Activated naive CD8-positive, alpha-beta T cell treated with anti-CD3 and anti-CD28 coated beads, Interleukin-2, amount 10 ng/mL, durations not matched to agents 7 days and 5 days (primary cell): ENCODE measurements at places on chromosomes 13 and 19. TPM values are rescaled to one million over a fixed set of nuclear protein-coding genes. Genes with fewer than 3 reads are reported as not detected.

GRCh38 chr19:10817291-10818038 lies 18.5 kb downstream of the TMED1 start:
- no peak for DNase-seq
- H3K27ac ChIP-seq, result no peak overlapping the region
- H3K4me3 ChIP-seq, result no peak overlapping the region
- no peaks in the 10 kb centered on the region for H3K27me3 ChIP-seq
- H3K36me3 ChIP-seq, result peaks cover 48% of the 10 kb centered on the region

DNA sequence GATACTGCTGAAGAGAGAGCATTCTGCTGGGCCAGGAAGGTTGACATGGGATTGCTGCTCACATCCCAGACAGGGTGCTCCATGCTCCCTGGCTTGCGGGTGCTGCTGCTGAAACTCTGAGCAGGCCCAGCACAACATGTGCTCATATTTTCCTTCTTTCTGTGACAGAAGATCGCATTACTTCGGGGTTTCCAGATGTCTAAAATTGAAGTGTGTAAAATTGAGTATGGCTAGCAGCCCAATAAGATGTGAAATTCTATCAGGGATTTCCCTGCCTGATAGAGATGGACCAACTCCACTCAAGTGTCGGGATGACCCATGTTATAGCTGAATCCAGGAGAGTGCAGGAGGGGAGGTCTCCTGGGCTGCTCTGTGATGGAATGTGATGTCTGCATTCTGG lies 55.6 kb upstream of the KL start:
- peaks cover 3% of the 10 kb centered on the region for H3K27me3 ChIP-seq
- H3K27ac ChIP-seq, result no peak overlapping the region
- H3K4me3 ChIP-seq, result no peak overlapping the region
- DNase-seq, result no peak
- no peaks in the 10 kb centered on the region for H3K36me3 ChIP-seq

- H3K27ac ChIP-seq, result no peak overlapping the region
- H3K36me3 ChIP-seq, result no peaks in the 10 kb centered on the region
- H3K4me3 ChIP-seq, result no peak overlapping the region
Observed at GRCh38 chr19:29285878-29286277, 72.9 kb upstream of the UQCRFS1 start.

GRCh38 chr13:49302817-49303216 lies 55.1 kb downstream of the CDADC1 start:
- no peaks in the 10 kb centered on the region for H3K36me3 ChIP-seq
- peaks cover 19% of the 10 kb centered on the region for H3K4me1 ChIP-seq

DNA sequence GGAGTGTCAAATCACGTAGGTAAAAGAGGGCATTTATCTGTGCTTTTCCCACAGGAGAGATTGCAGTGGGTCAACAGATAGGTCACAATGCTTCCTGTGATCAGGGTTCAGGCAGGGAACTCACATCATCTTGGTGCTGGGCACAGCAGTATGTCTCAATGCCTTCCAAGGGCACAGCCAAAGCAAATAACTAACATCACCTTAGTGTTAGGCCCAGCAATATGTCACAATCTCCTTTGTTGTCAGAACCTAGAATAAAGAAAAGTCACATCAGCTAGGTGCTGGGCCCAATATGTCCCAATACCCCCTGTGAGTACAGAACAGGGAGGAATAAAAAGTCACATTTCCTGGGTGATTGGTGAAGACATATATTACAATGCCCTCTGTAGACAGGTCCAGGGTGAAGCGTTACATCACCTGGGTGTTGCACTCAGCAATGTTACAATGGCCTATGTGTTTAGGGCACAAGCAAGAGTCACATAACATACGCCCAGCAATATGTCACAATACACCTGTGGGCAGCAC lies 11.4 kb upstream of the ZNF724 start:
- H3K27ac ChIP-seq, result no peak overlapping the region
- H3K27me3 ChIP-seq, result no peaks in the 10 kb centered on the region

DNA sequence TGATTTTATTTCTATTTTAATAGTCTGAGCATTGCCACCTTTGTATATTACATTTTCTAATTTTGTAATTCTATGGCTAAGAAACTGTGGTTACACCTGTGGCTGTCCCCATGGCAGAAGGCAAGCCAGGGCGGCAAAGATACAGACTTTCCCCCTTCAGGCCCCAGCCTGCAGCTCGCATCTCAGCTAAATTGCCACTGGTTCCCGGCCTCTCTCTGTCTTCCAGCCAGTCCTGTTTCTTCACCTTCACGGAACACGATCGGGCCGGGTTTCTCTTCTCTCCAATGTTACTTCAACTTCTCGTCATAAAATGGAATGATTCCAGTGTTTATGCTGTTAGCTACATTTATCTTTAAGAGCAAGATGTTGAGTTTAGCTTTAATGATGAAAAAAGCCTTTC lies 124.5 kb upstream of the ZNF507 start:
- peaks cover 9% of the 10 kb centered on the region for H3K4me1 ChIP-seq
- H3K27me3 ChIP-seq, result peaks cover 37% of the 10 kb centered on the region
- no peaks in the 10 kb centered on the region for H3K36me3 ChIP-seq
- no peak overlapping the region for H3K4me3 ChIP-seq

DNA sequence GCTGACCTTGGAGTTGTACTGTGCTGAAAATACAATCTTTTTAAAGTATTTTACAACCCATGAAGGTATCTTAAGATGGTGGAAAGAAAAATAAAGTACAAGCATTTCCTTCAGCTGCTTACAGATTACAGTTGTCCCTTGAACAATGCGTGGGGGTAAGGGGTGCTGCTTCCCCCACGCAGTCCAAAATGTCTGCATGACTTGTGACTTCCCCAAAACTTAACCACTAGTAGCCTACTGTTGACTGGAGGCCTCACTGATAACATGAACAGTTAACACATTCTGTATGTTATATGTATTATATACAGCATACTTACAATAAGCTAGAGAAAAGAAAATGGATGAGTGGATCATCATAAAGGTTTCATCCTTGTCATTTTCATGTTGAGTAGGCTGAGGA lies 45.3 kb upstream of the ZNF599 start:
- DNase-seq, result no peak
- H3K4me3 ChIP-seq, result no peak overlapping the region
- no peaks in the 10 kb centered on the region for H3K27me3 ChIP-seq
- H3K4me1 ChIP-seq, result peaks cover 2% of the 10 kb centered on the region
- no peak overlapping the region for H3K27ac ChIP-seq
- peaks cover 1% of the 10 kb centered on the region for H3K36me3 ChIP-seq

GRCh38 chr19:3513229-3514140 lies 7.4 kb downstream of the FZR1 start:
- no peak overlapping the region for H3K27ac ChIP-seq
- no peaks in the 10 kb centered on the region for H3K27me3 ChIP-seq
- peaks cover 9% of the 10 kb centered on the region for H3K36me3 ChIP-seq

DNA sequence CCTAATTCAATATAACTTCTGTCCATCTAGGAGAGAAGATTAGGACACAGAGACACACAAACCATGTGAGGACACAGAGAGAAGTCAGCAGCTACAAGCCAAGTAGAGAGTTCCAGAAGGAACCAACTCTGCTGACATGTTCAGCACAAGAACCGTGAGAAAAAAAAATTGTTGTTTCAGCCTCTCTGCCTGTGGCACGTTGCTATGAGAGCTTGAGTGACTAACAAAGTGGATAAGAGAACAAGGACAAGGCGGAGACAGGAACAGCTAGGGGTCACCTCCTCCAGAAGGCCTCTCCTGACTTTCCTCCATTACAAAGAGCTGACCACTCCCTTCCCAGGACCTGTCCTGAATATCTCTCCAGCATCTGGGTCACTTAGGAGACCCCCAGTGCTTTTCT lies 5.6 kb upstream of the SIGLEC12 start:
- H3K4me1 ChIP-seq, result peaks cover 10% of the 10 kb centered on the region
- DNase-seq, result no peak
- H3K27ac ChIP-seq, result no peak overlapping the region
- peaks cover 24% of the 10 kb centered on the region for H3K27me3 ChIP-seq
- peaks cover 4% of the 10 kb centered on the region for H3K36me3 ChIP-seq
- no peak overlapping the region for H3K4me3 ChIP-seq

DNA sequence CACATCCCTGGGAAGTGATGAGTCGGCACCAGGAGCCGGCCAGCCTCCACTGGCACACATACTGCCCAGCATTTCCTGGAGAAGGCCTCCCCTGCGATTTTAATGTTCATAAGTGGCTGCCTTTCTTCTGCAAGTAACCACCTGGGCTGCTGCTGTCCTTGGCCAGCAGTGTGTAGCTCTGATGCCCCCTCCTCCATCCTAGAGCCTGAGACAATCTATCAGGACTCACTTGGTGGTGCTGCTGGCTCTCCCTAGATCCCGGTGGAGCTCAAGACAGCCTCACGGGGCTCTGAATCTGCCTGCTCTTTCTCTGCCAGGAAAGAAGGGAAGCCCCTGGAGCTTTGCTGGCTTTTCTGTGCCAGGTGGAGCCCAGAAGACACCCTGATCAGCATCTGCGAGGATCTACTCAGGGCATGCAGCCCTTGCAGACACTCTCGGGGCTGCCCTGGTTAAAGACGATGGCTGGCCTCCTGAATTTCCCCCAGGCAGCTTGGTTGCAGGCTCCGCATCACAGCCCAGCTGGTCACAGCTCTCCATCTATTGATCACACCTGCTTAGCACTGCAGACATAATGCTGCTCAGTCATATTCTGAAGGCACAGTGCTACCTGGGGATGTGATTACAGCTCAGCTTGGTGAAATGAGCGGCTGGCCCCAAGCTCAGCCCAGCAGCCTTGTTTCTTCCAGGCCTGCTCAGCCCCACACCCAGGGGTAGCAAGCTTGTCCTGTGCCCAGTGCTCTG lies 122.3 kb downstream of the ZDHHC20 start:
- no peak overlapping the region for H3K4me3 ChIP-seq
- no peaks in the 10 kb centered on the region for H3K4me1 ChIP-seq
- peaks cover 6% of the 10 kb centered on the region for H3K36me3 ChIP-seq
- H3K27me3 ChIP-seq, result no peaks in the 10 kb centered on the region
- no peak for DNase-seq

GRCh38 chr13:59458908-59459579 lies 704.7 kb downstream of the DIAPH3 start:
- H3K27me3 ChIP-seq, result peaks cover 2% of the 10 kb centered on the region
- H3K4me1 ChIP-seq, result peaks cover 8% of the 10 kb centered on the region
- H3K27ac ChIP-seq, result no peak overlapping the region

DNA sequence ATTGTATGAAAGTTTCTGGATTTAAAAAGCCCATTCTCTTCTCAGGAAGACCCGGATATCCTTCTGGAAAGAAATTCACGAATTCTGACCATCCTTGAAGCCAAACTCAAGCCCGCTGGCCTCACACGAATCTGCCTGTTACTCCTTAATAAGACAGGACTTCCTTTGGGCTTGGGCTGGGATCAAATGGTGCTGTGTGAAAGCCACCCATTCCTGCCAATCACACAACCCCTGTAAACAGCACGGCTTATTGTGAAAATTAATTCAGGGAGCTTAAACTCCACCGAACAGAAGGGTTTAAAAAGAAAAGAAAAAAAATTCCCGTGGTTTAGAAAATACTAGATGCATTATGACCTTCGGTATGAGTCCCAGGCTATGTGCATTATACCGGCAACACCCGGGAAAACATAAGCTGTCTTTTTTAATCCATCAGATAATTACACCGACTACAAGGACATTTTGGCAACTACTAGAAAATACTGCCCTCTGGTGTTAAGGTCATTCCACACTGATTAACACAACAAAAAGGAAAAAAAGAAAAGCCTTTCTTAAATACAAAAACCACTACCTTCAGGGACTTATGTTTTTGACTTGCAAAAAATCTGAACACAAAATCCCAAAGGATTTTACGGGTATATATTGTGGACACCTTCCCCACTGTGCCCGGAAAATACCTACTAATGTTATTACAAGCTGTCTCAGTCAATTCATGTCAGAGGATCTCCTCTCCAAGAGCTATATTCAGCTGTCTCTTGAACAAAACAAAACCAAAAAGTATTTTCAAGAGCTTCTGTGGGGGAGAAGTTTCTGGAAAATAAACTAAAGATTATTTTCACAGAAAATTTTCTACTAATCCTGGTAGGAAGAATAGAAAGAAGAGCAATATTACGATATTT lies 76.0 kb upstream of the LSM14A start:
- no peak overlapping the region for H3K4me3 ChIP-seq
- no peak for DNase-seq
- peaks cover 23% of the 10 kb centered on the region for H3K27me3 ChIP-seq

IRGC gene
- total RNA-seq, result not detected

GRCh38 chr13:40377783-40378182 lies 288.7 kb downstream of the FOXO1 start:
- H3K4me1 ChIP-seq, result peaks cover 14% of the 10 kb centered on the region
- H3K36me3 ChIP-seq, result peaks cover 12% of the 10 kb centered on the region
- H3K4me3 ChIP-seq, result no peak overlapping the region
- H3K27ac ChIP-seq, result no peak overlapping the region

GRCh38 chr13:39930544-39931444 lies 275.3 kb downstream of the COG6 start:
- H3K4me1 ChIP-seq, result peaks cover 12% of the 10 kb centered on the region
- no peak overlapping the region for H3K4me3 ChIP-seq
- H3K36me3 ChIP-seq, result peaks cover 2% of the 10 kb centered on the region

MAST3 gene
- 38.3 TPM for total RNA-seq

GRCh38 chr13:99078017-99078771 lies 100.3 kb upstream of the DOCK9 start:
- no peaks in the 10 kb centered on the region for H3K27me3 ChIP-seq
- H3K27ac ChIP-seq, result peak overlapping the region; percentile 30
- H3K4me1 ChIP-seq, result peaks cover 44% of the 10 kb centered on the region
- no peak for DNase-seq
- peak overlapping the region; percentile 5 for H3K4me3 ChIP-seq

DNA sequence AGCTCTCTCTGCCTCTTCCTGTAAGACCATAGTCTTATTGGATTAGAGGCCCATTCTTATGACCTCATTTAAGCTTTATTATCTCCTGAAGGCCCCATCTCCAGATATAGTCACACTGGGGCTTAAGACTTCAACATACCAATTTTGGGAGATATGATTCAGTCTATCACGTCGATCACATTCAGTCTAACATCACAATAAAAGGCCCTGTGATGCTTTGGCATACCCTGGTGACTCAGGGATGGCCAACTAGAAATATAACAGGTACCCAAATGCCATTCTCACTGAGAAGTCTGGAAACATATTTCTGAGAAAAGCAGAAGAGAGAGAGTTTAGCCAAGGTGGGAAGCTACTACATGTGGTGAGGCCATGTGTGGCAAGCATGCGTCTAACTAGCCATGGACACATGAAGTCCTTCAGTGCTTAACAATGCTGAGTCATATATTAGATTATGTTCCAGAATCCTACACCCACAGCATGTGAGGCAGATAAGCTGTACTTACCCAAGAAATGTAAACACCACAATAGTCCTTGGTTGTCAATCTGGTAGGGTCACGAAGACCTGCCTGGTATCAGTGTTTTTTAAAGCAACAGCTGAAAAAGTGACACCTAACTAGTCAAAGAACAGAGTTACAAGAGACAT lies 485.1 kb downstream of the FOXO1 start:
- no peak overlapping the region for H3K27ac ChIP-seq
- no peaks in the 10 kb centered on the region for H3K27me3 ChIP-seq
- H3K4me1 ChIP-seq, result peaks cover 25% of the 10 kb centered on the region

NLRP5 gene
- total RNA-seq, result not detected

CGB3 gene
- total RNA-seq, result not detected
